ENCODE measurements at places on chromosomes 3 and 15.

GRCh38 chr3:11300970-11301369 is 28.8 kb downstream of the ATG7 start:
- DNase-seq = no peak

DNA sequence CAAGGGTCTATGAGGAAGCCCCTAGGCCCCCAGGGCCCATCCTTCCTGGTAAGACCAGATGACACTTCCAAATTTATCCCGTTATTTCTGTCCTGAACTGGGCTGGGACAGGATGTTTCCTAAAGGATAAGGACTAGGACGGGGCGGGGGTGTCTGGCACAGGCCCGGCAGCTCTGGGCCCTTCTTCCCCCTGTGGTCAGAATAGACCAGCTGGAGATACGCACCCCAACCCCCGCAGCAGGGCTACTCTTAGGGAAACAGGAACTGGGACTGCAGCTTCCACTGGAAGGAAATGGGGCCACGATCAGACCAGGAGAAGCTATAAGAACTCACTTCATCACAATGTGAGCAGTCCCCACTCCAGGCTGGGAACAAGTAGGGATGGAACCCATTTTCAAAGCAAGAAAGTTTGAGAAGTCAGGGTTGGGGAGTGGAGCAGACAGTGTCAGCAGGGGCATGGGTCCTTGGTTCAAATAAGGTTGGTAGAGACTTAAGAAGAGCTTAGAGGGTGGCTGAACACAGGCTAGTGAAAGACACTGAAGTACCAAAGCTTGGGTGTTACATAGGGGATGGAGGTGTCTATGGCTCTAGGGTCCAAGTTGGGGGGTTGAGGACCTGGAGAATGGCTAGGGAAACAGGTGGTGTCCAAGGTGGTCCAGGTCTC is 1.1 kb downstream of the NCKIPSD start:
- DNase-seq = no peak

DNA sequence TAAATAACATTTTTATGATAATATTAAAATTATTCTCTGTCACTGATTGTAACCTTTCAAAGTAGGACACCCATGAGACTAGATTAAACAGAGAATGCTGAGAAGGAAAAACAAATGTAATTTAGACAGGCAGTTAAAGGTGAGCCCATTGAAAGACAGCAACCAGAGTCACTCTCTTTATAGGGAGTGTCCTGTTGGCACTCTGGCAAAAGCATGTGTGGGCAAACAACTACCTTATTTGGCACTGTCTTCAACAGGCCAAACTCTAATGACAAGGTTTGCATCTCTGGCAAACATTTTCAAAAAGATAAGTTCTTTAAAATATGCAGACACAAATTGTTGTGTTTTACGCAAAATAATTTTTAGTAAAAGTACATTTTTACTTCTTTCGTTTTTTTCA is 29.8 kb downstream of the NFKBIZ start:
- DNase-seq = no peak

DNA sequence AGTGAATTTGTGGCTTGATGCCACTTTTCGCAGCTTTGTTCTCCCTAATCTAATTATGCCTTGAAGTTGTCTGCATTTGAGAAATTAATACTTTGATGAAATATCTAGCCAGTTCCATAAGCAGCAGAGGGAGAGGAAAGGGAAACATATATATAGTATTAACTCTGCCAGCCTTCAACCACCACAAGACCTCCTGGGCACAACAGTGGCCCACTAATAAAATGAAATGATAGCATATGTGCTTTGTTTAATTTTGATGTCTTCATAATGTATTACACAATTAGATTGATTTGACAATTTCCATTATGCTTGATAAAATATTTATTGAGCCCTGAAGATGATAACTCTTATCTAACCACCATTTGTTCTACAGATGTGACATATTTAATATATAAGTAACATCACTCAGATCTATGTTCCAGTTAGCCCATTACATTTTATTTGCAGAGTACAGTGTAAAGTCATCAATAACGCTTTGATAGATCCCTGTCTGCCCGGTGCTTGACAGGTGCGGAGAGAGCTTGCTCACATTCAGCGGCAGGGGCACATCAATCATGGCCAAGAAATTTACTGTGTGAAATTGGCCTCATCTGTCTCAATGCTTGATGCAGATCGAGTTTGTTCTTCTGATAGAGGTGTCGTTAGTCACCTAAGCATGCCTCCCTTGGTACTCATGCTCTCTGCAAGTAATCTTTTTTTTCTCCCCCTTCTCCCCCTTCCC is 187.4 kb downstream of the MECOM start:
- no peak for DNase-seq

DNA sequence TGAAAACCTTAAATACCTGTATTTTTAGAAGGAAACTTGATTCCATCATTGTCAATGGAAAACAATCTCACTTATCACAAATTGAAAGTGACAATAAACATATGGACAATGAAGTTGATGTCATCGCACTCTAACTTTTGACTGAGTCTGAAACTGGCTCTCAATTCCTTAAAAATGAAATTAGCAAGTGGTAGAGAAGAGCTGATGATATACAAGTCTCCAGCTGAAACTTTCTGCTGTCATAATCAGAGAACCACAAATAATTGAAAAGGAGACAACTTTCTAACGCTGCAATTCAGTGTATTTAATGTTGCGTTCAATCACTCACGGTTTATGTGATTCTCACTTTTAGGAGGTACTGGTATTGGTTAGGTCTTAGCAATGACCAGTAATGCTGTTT is 37.5 kb downstream of the EPHB1 start:
- DNase-seq = no peak

DNA sequence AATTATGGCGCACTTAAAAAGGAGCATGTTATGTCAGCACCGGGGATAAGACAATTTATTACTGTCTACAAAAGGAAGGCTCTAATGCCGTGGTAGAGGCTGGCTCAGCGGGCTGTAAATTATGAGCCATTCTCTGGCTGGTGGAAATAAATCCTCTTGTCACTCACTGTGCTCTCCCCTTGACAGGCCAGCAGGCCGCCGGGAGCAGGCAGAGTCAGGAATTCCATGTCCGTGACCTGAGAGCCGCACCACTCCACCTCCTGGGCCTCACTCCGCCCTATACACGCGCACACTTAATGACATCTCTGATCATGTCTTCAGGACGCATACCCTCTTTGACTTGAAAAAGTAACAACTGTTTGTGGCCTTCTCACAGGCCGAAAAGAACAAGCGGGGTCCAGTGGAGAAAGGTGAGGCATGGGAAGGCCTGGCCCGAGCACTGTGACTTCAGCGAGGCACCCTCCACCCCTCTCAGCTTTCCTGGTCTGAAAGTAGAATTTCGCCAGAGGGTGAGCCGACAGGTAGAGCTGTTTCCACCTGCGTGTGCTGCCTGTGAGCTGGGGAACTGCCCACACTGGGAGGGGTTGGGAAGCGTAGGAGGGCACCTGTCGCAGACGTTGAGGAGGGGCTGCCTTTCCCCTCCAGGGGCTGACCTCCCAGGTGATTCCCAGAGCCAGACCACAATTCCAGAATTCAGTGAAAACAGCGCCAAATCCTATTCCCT is 13.2 kb upstream of the PCSK6 start:
- DNase-seq = no peak

GRCh38 chr3:141308588-141309218 is 59.6 kb upstream of the ZBTB38 start:
- peak; percentile 65 for DNase-seq

DNA sequence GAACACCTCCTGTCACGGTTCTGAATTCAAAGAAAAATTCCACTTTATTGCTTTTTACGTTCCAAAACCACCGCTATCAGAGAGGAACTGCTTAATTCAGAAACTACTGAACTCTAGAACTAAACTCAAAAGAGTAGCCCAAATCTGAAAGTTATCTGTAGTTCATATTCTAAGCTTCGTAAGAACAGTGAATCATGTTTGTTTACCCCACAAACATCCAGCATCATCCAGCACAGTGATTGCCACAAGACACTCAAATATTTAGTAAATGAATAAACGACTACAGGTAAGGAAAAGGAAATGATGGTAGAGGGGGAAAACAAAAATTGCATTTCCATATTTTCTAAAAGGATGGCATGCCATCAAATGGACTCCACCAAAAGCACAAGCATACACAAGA is 32.3 kb downstream of the VPS13C start:
- DNase-seq = no peak
